ENCODE measurements at places on chromosomes 16 and 17.

- no peak for DNase-seq
Measured at GRCh38 chr16:54780266-54780665, 150.4 kb upstream of the IRX5 start.

GRCh38 chr17:21528031-21528695 lies 152.0 kb downstream of the KCNJ12 start:
- DNase-seq = no peak

DNA sequence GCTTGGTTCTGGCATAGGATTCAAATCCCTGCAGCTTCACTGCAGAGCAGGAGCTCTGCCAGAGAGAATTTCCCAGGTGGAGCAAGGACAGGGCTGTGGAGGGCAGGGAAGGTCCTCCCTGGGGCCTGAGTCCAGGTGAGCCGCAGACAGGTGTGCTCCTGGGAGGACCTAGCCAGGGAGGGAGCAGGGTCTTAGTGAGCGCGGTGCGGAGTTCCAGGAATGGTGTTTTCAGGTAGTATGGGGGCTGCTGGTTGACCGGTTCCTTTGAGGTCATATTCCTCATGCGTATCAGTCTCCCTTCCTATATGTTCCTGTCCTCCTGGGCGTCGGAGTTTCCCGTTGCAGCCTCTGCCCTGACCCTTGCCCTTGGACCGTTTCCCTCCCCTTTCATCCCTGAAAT lies 813.3 kb downstream of the KCNJ18 start:
- DNase-seq = no peak

- DNase-seq = no peak
Measured at GRCh38 chr16:20333120-20333519, 5.8 kb upstream of the GP2 start.

GRCh38 chr16:17166095-17166494 lies 304.7 kb downstream of the XYLT1 start:
- no peak for DNase-seq

DNA sequence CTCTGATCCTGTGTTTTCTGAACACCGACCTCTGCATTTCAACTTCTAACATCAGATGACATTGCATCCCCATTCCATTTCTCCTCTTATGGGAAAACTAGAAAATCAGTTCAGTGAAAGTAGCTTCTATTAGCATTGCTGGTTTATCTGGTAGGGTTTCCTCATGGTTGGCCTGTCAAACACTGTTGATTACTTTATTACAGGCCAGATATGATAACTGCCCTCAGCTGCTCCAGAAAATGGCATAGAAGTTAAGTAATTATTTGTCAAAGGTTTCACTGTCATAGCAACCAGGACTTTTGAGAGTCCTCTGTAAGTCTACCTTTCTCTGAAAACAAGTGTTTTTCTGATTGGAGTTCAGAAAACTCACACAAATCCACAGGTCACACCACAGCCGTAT lies 3.0 kb downstream of the GFOD2 start:
- no peak for DNase-seq

GRCh38 chr17:10226930-10227695 lies 28.7 kb upstream of the GAS7 start:
- DNase-seq = no peak

DNA sequence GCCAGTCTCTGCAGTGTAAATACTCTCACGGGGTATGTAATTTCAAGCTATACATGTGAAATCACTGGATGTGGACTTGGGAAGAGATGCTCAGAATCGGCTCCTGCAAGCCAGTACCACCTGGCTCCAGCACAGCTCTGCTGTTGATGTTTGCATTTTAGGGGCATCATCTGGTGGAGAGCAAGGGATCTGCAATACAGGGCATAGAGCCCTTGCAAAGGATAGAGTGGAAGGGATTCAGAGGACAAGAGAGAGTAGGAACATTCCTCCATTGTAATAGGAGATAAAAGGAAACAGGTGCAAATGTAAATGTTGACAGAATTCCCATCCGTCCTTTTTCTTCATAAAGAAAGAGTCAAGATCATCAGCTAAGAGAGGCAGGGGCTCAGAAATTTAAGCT lies 184.1 kb downstream of the PMP22 start:
- no peak for DNase-seq

DNA sequence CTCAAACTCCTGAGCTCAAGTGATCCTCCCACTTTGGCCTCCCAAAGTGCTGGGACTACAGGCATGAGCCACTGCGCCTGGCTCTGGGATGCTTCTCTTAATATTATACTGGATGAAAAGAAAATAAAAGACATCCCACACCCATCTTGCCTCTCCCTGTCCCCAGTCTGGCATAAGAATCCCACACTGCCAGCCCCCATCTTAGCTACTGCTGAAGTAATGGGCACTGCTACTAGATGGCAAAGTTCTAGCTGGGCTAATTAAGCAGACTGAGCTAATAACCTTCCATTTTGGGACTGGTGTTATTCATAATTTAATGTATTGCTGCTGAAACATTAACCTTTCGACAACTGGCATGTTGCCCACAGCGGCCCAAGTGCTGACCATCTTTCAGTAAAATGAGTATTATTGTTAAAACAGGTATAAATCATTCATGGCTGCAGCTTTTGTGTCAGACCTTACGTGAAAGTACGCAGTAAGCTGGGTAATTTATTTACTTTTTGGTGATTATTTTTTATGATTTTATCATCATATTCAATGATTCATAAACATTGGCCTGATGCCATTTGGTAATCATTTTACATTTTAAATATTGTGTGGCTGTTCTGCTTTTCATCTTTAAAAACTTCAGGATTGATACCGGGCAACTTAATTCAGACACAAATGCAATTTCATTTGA lies 47.4 kb upstream of the ZFHX3 start:
- DNase-seq = no peak

DNA sequence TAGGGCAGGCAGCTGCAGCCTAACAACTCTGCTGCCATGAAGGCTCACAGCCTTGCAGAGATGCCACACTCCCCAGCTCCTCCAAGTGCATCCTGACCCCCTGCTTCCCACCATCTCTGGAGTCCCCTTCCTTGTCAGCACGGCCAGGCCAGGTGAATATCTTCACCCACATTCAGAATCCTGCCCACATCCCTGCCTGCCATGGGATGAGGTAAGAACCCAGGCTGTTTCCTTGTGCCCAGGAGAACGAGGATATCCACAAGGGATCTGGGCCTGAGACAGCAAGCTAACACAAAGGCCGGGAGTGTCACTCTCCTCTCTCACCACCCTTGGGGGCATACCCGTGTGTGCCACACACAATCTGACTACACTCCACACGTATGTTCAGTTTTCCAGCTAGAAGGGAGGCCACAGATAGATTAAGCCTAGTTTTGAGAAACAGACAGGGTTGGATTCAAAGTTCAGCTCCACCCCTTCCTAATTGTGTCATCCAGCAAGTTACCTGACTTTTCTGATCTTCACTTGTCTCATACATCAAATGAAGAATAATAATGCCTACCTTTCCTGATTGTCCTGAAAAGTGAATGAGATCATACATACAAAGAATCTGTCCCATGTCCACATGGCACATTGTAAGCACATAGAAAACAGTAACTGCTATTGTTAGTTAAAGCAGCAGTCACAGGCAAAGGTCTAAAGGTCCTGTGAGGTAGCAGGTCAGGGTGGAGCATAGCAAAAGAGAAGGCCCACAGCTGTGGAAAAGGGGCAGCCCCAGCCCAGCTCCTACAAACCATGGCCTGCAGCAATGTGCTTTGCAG lies 17.4 kb upstream of the SUPT4H1 start:
- DNase-seq = no peak

- peak; percentile 61 for DNase-seq
Measured at GRCh38 chr17:4594931-4595684, 10.8 kb downstream of the SMTNL2 start.

DNA sequence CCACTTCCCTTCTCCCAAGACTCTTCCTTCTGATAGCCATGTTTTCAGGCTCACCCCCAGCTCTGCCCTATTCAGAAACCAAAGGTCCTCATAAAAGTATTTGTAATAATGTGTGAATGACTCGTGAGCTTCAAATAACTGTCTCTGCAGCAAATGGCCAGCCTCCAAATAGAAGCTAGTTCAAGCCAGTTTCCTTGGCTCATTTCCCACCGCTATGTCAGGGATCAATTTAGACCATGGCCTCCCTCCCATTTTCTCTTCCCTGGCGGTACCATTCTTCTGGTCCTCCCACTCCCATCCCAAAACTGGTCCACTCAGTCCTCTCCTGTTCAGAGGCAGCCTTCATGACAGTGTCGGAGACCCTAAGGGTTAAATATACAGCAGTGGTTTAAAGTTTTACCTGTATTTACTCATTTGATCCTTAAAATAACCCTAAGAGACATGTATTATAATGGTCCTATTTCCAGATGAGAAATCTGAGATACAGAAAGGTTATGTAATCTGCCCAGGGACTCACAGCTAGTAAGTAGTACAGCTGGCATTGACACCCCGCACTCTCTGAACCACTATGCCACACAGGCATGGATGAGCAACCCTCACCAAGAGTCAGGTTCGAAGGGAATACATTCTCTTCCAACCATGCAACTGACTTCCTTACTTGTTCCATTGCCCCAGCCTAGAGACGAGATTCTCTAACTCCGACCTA lies 42.9 kb downstream of the GAS7 start:
- DNase-seq = no peak

- DNase-seq = no peak
Measured at GRCh38 chr17:47280072-47280811, 26.6 kb downstream of the ITGB3 start.

DNA sequence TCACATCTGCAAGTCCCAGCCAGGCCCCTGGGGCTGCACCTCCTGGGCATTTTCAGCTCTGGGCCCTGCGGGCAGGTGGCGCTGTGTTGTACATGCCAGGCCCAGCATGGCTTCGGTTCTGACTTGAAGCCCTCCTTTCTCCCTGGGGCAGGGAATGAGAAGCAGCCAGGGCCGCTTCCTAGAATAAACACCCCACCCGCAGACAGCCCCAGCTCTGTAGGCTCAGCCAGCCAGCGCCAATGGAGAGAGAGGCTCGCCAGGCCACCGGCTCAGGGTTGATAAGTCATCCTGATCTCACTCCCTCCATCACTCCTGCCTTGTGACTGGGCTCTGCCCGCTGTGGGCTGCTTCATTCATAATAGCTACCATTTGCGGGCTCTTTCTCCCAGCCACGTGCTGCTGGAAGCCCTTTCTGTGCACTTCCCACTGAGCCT lies 6.0 kb upstream of the GLIS2 start:
- peak; percentile 47 for DNase-seq

GRCh38 chr16:50751528-50751927 lies 9.6 kb downstream of the CYLD start:
- no peak for DNase-seq

GRCh38 chr16:1863681-1864460 lies 8.1 kb downstream of the MEIOB start:
- DNase-seq = no peak

- peak; percentile 97 for DNase-seq
Measured at GRCh38 chr16:57305159-57305811, 20.8 kb upstream of the PLLP start.

- no peak for DNase-seq
Measured at GRCh38 chr16:21611556-21612384, 12.4 kb downstream of the METTL9 start.

DNA sequence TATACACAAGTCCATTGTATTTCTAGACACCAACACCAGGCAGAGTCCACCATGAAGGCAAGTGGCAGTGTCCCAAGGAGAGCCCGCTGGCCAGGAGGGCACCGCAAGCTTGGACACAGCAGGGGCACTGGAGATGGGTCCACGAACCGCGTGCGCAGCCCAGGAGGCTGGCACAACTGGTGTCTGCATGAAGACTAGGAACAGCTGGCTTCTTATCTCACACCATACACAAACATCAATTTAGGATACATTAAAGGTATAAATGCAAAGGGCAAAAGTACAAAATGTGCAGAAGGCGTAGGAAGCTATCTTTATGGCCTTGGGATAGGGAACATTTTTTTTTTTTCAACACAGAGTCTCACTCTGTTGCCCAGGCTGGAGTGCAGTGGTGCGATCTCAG lies 52.4 kb downstream of the ANKRD11 start:
- DNase-seq = no peak

GRCh38 chr16:12674071-12674470 lies 129.6 kb downstream of the CPPED1 start:
- DNase-seq = no peak

GRCh38 chr16:29806641-29807425 lies 504 bp downstream of the MAZ start:
- peak; percentile 85 for DNase-seq

GRCh38 chr17:75743625-75744206 lies 21.3 kb downstream of the GALK1 start:
- DNase-seq = no peak

DNA sequence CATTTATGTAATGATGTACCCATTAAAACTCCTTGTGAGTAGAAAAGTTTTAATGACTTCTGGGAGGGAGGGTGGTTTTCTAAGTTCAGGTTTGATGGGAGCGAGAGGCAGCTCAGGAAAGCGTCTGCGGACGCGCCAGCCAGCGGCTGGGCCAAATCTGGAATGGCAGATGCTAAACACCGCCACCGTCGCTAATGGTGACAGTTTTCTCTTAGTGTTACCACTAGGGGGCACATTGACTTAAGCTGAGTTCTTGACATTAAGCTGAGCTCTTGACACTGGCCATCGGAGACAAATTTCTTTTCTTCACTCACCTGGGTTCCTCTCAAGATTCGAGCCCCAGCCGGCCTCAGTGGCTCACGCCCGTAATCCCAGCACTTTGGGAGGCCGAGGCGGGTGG lies 6.7 kb downstream of the TRPV1 start:
- DNase-seq = no peak
